Dorsolateral prefrontal cortex (tissue), 122 donors: ENCODE measurements at places on chromosomes 3 and 15.
A peak's percentile ranks its signal among the peaks of the same experiment; 100 is the strongest.

DNA sequence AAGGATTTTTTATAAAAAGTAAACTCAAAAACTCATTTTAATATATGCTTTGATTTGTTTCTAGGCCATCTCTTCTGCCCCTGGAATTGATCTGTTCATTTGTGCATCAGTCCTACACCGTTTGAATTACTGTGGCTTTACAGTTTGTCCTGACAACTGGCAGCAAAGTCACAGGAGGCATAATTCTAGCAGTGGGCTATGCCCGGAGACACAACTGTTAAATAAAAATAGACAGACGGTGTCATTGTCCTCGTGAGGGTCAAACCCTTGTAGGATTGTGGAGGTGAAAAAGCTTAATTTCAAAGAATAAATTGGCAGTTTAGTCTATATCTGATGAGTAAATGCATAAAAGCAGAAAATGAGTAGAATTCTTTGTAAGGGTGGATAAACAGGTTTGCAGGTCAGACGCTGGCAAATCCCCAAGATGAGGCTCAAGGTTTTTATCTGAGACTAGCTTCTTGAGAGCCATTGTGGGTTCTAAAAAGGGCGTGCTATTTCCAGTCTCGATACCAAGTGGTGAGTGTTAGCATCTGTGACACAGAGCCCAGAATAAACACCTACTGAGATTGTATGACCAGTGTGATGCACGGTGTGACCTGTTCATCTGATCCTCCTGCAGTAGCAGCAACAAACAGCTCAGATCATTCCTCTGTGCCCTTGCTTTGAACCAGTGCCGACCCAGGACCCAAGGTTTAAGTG, 51.5 kb upstream of the SLCO3A1 start:
- no peak for DNase-seq

DNA sequence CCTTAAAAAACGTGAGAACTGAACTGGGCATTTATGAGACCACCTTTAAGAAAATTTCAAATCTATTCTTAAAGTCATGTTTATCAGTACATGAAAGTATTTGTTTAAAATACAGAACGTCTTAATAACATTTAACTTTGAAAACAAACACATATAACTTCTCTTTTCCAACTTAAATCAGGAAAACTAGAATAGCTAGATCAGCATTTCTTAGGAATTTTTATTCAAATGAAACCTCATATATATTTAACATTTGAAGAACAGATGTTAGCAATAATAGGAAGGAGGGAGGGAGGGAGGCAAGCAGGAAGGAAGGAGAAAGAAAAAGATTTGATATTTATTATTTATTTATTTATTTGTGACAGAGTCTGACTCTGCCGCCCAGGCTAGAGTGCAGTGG, 120.2 kb downstream of the NR1I2 start:
- no peak for DNase-seq

- DNase-seq, result peak; percentile 34
Observed at GRCh38 chr15:75229191-75230015, 27.7 kb downstream of the C15orf39 start.

- no peak for DNase-seq
Observed at GRCh38 chr3:31918179-31919150, 62.6 kb downstream of the OSBPL10 start.

DNA sequence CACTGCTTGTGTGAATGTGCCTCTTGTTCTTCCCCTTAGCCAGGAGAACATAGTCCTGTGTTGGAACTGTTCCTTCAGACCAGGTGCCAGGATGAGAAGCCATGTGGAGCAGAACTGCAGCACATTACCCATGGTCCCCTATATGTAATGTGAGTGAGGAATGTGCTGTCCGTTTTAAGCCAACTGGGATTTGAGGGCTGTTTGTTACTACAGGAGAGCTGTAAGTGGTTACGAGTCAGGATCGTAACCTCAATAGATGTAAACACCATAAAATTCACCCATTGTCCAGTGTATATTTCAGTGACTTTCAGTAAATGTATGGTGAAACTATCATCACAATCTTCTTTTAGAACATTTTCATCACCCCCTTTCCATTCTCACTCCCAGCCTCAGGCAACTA, 10.1 kb upstream of the SCAP start:
- no peak for DNase-seq

GRCh38 chr3:169659820-169660674, 3.5 kb downstream of the MECOM start:
- no peak for DNase-seq

GRCh38 chr3:13316603-13317002, 103.5 kb downstream of the NUP210 start:
- peak; percentile 52 for DNase-seq

GRCh38 chr15:58921267-58921790, 12.2 kb downstream of the SLTM start:
- no peak for DNase-seq

DNA sequence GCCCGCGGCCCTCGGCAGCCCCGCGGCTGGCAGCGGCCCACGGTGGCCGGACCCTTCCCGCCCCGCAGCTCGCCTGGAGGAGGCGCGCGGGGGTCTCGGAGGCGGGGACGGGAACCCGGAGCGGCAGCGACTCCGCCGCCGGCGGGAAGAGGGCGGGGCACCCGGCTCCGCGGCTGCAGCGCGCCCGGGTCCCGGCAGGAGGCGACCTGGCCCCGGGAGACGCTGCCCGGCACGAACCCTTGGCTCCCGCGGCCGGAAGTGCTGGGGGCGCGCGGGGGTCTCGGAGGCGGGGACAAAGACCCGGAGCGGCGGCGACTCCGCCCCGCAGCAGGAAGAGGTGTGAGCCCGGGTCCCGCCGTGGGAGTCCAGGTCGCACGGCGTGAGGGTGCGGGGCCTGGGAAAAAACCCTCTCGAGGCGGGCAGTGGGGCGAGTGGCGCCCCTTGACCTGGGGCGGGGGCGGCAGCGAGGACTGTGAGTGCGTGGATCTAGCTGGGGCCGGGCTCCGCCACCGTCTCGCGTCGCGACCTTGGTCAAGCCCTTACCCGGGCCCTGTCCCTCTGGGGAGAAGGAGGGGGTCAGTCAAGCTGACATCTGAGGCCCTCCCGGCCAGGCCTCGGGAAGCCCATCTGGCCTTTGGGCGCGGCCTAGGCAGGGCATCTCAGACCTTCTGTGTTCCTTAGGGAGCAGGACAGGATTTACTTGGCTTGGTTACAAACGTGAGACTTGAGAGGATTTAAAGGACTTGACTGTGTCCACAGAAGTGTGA, at the start of gene CIB2:
Gene CIB2, minus strand, starts transcription at position 151 of the 767 bp plus-strand sequence. CDS start 230 bp downstream, outside the sequence.
- DNase-seq, result peak; percentile 52

DNA sequence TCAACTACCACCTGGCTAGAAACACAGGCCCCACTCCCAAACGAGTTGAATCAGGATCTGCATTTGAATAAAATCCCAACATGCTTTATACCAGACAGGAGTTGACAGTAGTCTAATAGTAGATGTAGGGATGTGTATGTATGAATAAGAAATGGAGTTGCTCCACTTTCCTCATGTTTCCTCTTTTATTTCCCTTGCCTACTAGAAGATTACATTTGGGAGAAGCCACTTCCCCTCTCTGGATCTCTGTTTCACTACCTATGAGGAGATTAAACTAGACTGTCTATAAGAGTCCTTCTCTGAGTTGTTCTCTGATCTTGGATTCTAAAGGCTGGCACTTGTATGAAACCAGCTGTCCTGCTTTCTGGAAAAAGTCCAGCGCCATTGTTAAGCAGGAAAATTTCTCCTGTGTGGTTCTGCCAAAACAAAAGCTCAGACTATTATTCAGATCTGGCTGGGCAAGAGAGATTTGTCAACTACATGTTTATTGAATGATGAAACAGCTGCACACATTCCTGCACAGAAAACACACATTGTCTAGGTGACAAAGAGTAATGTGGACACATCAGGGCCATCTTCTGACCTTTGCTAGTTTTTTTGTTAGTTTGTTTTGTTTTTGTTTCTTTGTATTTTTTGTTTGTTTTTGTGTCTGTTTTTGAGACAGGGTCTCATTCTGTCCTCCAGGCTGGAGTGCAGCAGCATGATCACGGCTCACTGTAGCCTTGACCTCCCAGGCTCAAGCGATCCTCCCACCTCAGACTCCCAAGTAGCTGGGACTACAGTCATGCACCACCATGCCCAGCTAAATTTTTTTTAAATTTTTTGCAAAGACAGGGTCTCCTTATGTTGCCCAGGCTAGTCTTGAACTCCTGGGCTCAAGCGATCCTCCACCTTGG, 29.9 kb downstream of the ACP3 start:
- DNase-seq, result no peak

GRCh38 chr15:27694506-27695087, 404.5 kb downstream of the OCA2 start:
- no peak for DNase-seq

GRCh38 chr15:88115486-88116152, 140.9 kb downstream of the NTRK3 start:
- DNase-seq, result peak; percentile 45

GRCh38 chr3:191529992-191530391, 69.0 kb downstream of the PYDC2 start:
- DNase-seq, result no peak

- no peak for DNase-seq
Observed at GRCh38 chr15:26103002-26103404, 239.9 kb upstream of the ATP10A start.

DNA sequence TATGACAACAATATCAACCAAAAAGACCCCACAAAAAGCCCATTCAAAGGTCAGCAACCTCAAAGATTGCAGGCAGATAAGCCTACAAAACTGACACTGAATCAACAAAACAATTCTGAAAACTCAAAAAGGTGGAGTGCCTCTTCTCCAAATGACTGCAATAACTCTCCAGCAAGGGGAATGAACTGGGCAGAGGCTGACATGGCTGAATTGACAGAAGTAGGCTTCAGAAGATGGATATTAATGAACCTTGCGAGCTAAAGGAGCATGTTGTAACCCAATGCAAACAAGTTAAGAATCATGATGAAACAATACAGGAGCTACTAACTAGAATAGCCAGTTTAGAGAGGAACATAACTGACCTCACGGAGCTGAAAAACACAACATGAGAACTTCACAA, 20.4 kb upstream of the SLC25A38 start:
- no peak for DNase-seq

- DNase-seq, result no peak
Observed at GRCh38 chr3:129282727-129283327, 4.2 kb downstream of the HMCES start.

GRCh38 chr15:57573151-57573550, 18.6 kb upstream of the MYZAP start:
- DNase-seq, result no peak

GRCh38 chr15:74624020-74624602, 8.5 kb downstream of the CLK3 start:
- DNase-seq, result no peak

DNA sequence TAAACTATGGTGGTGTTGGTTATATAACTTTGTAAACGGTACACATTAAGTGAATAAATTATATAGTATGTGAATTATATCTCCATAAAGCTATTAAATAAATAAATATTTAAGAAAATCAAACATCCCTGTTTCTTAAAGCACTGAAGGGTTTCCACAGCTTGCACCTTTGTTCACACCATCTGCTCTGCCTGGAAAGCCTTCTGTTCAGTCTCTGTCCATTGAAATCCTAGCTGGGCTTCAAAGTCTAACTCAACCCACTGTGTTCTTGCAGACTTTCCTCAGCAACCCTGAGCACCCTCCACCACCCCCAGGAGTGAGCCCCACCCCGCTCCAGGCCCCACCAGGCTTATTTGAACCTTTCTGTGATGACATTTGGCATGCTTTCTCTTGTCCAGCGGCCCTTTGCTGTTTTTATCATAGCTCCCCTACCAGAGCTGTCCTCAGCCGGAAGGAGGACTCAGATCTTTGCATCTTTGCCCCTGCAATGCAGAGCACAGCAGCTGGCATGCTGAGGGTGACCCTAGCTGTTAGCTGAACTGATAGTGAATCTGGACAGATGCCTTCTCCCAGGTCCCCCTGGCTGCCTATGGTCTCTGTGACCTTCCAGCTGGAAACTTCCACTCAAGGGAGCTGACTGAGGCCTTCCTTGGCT, 105.2 kb downstream of the DAPK2 start:
- no peak for DNase-seq

GRCh38 chr3:7684182-7684715, 817.4 kb upstream of the LMCD1 start:
- DNase-seq, result no peak

- no peak for DNase-seq
Observed at GRCh38 chr15:94523873-94524272, 292.5 kb downstream of the MCTP2 start.

DNA sequence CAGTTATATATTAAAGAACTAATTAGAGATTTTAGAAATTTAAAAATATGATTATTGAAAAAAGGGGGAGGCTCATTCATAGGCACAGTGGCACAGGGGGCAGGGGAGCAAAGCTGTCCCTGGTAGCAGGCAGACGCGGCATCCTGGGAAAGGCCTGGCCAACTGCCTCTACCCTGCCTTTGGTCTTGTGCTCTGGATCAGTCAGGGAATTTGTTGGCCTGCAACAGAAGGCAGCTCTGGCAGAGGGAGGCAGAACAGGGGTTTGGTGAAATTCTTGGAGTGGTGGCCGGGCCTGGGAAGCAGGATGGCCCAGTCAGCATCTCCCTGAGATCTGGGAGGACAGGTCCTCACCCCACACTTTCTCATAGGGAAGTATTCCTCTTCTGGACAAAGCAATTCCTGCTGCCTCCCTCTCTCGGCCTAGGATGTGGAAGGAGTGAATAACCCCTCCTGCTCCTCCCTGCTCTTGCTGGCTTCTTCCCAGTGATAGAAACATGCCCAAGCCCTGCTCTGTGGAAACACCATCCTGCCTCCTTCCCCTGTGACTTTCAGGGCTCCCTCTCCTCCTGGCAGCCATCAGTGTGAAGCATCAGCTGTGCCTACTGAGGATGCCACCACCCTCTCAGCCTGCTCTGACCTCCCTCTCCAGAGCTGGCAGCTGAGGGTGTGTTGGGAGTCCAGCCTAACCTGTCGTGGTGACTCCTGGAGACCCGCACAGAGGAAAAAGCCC, 26.9 kb downstream of the PRR20G start:
- no peak for DNase-seq

- DNase-seq, result peak; percentile 78
Observed at GRCh38 chr15:72199721-72200212, 2.2 kb upstream of the GRAMD2A start.

DNA sequence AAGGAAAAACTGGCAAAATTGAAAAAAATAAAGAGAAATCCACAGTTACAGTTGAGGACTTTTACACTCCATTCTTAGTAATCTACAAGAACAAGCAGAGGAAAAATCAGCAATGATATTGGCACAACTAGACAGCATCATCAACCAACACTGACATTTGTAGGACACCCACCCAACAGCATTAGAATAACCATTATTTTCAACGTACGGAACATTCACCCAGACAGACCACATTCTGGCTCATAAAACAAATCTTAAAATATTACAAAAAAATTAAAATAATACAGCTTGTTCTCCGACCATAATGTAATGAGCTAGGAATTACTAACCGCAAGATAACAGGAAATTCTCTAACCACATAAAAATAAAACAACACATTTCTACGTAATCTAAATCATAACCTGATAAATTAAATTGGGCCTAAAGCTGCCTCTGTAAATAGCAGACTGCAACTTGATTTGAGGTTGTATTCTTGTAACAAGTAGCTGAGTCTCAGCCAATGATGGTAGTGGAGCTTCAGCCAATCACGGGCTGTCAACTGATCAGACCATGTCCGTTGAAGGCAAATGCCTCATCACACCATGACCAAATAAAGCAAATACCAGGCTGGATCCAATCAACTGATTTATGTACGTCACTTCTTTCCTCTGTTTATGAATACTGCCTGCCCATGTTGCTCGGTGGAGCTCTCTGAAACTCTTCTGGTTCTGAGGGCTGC, 9.2 kb downstream of the PLSCR4 start:
- no peak for DNase-seq
